HCT116 (cell line): ENCODE measurements at places on chromosomes 13 and 19. TPM values are rescaled to one million over a fixed set of nuclear protein-coding genes. Genes with fewer than 3 reads are reported as not detected.
A peak's percentile ranks its signal among the peaks of the same experiment; 100 is the strongest.

The SYT3 gene
- 4.6 TPM for total RNA-seq

The CCNE1 gene
- total RNA-seq: 29.3 TPM

The FFAR1 gene
- not detected for total RNA-seq

- H3K4me3 ChIP-seq: no peak overlapping the region
- no peaks in the 10 kb centered on the region for H3K4me1 ChIP-seq
- H3K27ac ChIP-seq: no peak overlapping the region
Observed at GRCh38 chr13:47594833-47595232, 406.2 kb downstream of the SUCLA2 start.

DNA sequence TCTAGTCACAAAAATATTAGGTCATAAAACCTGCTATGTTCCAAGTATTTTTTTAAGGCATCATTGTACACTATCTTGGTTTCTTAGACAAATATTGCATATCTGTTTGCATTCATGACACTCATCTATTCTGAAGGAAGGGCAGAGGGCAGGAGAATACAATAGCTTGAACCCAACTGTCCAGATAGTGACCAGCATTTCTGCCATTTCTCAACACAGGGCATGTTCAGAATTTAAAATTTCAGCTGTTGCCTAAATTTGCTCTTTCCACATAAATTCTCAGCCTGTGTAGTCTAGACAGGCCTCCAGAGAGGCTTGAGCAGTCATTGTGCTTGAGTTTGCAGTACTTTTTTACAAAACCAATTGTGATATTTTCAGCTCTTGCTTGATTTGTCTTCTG is 119.5 kb downstream of the ZAR1L start:
- H3K36me3 ChIP-seq: no peaks in the 10 kb centered on the region
- no peak overlapping the region for H3K27ac ChIP-seq
- no peaks in the 10 kb centered on the region for H3K4me1 ChIP-seq
- H3K4me3 ChIP-seq: no peak overlapping the region
- no peaks in the 10 kb centered on the region for H3K27me3 ChIP-seq

DNA sequence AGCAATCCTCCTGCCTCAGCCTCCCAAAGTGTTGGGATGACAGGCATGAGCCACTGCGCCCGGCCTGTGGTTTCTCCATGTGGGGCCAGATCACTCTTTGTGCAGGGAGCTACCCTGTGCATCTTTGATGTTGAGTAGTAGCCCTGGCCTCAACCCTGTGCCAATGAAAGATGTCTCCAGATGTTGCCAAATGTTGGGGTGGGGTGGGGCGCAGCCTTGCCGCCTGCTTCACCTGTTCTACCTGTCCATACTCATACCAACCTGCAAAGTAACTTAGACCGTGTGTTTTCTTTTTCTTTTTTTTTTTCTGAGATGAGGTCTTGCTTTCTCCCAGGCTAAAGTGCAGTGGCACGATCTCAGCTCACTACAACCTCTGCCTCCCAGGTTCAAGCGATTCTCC is 20.9 kb downstream of the IER2 start:
- H3K27ac ChIP-seq: peak overlapping the region; percentile 97
- no peaks in the 10 kb centered on the region for H3K36me3 ChIP-seq
- DNase-seq: no peak
- no peak overlapping the region for H3K4me3 ChIP-seq

GRCh38 chr19:53102756-53103233 is 427 bp downstream of the ZNF160 start:
- DNase-seq: no peak
- H3K27me3 ChIP-seq: no peaks in the 10 kb centered on the region
- peaks cover 5% of the 10 kb centered on the region; the same call in 1 of the 2 replicates for H3K4me1 ChIP-seq
- peak overlapping the region; percentile 80 for H3K27ac ChIP-seq
- no peaks in the 10 kb centered on the region for H3K36me3 ChIP-seq

GRCh38 chr19:47663911-47664771 is 49.1 kb upstream of the EHD2 start:
- DNase-seq: no peak
- H3K27me3 ChIP-seq: no peaks in the 10 kb centered on the region
- H3K27ac ChIP-seq: no peak overlapping the region
- H3K4me3 ChIP-seq: no peak overlapping the region
